RWPE2 (cell line): ENCODE measurements at places on chromosomes 16 and 17.

GRCh38 chr17:37430051-37430627 lies 23.5 kb downstream of the TADA2A start:
- no peak for DNase-seq

DNA sequence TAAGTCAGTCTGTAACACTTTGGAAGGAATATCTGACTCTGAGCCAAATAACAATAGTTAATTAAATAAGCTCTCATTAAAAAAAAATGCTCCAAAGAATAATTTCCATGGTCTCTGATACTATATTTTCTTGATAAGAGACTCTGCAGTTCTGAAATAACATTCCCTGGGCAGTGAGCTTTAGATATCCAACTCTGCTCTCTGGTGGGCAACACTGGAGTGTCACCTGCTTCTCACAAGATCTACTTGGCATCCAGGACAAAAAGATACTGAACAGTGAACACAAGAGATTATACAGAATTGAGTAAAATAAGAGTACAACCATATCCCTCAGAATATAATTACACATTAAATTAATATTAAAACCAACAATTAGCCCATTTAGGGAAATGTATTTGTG lies 13.7 kb downstream of the BLMH start:
- no peak for DNase-seq

GRCh38 chr16:25063102-25063501 lies 47.9 kb upstream of the ARHGAP17 start:
- no peak for DNase-seq

DNA sequence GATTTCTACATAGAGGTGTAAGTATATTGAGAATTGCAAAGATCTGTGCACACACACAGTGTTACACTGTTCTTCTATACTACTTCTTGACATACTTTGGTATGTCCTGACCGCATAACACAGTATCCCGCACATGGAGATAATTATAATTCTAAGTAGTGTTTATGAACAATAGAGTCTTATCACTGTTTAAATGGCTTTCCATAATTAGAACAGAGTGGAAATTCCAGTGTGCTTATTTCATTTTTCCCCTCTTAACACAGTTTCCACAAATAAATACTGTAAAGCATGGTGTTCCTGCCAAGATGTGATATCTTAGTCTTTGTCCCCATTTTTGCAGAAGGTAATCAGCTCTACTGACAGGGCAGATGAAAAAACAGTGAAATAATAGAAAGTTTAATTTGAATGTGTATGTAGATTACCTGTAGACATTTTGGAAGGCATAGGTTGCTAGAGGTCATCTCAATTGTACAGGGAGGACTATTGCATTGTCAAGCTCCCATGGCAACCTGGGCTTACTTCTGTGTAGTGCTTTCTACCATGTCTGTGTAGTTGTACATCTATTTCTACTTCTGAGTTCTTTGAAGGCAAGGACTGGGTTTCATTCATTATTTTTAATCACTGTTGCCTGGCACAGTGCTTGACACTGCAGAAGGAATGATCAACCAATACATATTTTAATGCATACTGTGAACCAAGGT lies 10.1 kb upstream of the KRT28 start:
- no peak for DNase-seq

DNA sequence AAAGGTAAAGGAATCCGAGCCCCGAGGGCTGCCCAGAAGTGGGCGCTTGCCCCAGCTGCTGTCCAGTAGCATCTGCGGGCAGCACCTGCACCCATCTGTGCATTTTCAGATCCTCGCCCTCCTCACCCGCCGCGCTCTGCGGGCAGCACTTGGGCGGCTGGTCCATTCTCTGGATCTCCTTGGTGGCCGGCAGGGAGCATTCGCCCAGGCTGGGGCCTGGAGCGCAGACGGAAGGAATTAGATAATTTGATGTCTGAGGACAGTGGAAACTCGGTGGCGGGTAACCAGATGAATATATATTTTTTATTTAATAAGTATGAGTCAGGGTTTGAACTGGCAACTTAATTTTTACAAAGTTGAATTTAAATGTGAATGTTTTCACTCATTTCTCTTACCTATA lies 88.5 kb downstream of the NPIPB11 start:
- no peak for DNase-seq

DNA sequence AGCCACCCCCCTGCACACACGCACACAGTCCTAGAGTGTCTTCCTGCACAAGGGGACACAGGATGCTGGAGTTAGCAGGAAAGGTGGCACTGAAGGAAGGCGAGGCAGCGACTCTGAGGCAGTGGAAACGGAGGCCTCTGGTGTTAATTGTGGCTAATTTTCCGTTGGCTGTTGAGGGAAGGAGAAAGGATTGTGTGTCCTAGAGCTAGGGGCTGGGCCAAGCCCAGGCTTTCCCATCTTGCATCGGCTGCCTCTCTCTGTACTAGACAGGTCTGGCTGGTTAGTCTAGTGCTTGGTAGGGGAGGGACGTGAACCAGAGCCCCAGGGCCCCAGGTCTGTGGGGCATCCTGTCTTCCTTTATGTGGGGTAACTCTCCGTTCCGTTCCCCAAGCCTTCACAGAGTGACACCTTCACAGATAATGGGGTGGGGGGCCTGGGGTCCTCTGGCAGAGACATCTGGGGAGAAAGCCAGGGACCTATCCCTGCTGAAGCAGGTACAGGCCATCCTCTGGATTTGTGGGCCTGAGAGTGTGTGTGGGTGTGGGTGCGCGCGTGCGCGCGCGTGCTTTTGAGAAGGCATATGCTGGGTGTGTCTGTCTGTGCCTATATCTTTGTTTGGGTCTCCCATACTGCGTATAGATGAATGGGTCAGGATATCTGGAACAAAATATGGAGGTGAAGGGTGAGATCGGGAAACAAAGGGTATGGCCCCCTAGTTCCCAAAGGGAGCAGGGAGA lies at the start of gene CHD3:
CHD3 (plus strand) TSS at position 606 of the 737 bp plus-strand sequence. CDS start 212 bp downstream, outside the sequence.
- no peak for DNase-seq

DNA sequence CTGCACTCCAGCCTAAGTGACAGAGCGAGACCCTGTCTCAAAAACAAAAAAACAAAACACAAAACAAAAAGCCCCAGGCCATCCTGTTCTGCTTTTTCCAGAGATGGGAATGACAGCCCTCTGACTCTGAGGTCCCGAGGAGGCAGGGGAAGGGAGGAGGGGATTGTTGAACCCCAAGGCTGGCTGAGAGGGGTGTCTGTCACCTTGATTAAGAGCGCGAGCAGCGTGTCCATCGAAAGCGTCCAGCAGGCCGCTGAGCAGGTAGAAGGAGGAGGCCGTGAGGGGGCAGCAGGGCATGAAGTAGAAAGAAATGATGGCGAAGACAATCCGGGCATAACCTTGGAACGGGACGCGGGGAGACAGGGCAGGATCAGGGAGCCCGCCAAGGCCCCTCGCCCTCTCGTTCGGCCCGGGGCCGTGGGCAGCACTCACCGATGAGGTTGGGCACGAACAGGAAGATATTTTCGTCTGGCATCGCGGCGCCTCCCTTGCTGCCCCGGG lies 593 bp downstream of the CDIPT start:
- no peak for DNase-seq

DNA sequence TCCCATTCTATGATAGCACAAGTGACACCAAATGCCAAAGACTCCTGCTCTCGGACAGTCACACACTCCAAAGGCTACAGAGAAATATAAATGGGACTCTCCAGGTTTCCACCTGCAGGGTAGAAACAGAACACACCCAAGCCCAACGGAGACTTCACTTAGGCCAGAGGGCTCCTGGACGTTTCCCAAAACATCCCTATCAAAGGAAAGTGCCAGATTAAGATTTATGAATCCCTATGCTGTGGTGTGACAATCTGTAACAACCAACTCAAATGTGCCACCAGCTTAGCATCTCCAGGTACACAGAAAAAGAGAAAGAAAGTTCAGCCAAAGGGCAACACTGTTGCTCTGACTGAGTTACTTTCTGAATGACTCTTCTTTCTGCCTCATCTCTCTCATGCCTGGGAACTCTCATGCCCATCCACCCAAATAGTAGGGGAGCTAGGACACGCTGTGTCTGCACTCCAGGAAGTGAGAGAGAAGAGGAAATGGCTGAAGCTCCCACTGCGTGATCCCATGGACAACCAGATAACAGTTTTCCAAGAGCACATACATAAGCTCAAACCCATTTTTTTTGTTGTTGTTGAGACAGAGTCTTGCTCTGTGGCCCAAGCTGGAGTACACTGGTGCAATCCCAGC lies 49.7 kb downstream of the SMG6 start:
- no peak for DNase-seq

- no peak for DNase-seq
Measured at GRCh38 chr17:8709006-8709405, 35.6 kb downstream of the CCDC42 start.

DNA sequence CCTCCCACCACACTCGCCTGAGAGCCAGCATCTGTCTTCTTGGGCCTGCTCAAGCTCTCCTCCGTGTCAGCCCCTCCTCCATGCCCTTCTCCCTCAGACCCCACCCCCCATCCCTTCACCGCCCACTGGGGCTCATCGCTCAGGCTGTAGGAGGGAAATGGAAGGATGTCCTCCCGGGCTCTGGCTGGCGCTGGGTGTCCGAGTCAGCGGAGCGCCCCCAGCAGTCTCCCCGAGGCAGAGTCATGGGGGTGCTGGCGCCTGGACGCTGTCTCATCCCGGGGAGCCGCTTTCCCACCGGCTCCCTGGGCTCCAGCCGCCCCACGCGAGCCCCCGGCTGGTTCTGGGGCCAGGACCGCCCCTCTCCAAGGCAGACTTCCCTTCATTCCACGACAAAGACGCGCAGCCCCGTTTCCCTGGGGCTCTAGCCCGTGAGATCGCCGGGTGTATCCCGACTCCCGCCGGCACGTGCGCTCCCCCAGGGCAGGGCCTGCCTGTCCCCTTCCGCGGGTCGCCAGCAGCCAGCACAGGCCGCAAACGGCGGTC lies 428 bp upstream of the ANTKMT start:
- DNase-seq = no peak

DNA sequence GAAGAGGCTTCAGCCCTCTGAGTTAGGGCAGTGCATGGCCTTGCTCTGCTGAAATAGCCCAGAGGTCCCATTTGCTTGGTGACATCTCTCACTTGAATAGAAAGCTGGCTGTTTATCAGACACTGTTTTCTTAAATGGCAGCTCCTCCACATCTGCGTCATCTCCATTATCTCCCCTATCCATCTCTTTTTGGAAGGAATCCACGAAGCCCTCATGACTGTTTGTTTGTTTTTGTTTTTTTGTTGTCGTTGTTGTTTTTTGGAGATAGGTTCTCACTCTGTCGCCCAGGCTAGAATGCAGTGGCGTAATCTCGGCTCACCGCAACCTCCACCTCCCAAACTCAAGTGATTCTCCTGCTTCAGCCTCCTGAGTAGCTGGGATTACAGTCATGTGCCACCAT lies 16.6 kb downstream of the NAA60 start:
- DNase-seq = no peak

DNA sequence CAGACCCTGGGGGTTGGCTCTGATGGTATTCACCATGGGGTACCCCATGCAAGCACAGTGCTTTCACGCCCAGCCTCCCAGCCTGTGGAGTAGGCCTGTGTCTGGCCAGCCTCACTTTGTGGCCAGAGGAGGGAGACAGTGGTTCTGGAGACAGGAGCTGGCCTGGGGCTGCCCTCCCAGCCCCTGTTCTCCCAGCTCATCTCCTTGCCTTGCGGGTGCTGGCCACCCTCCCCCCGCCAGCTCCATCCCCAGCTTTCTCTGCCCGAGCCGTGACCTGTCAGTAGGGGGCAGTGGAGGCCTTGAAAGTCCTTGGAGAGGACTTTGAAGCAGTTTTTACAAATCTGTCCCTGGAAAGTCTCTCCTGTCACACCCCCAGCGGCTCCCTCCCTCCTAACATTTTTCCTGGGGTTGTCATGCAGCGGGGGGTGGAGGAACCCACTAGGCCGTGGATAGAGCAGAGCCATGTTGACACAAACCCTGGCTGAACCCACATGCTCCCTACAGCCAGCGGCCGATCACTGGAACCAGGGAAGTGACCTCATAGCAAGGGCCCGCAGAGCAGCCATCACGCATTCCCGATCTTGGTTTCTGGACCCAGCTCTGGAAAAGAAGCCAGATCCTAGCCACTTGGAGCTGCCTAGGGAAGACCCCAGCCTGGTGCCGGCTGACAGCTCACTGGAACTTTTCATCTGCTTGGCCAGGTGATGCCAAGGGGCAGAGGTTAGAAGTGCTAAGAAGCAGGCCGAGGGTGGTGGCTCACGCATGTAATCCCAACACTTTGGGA lies 289.4 kb downstream of the SEC14L1 start:
- no peak for DNase-seq

GRCh38 chr16:54798267-54798666 lies 132.4 kb upstream of the IRX5 start:
- DNase-seq = no peak

GRCh38 chr17:16991349-16992009 lies 19.6 kb upstream of the TNFRSF13B start:
- DNase-seq = no peak

- DNase-seq = peak; percentile 96
Measured at GRCh38 chr17:57875290-57876022, 25.6 kb upstream of the MRPS23 start.

- peak; percentile 90 for DNase-seq
Measured at GRCh38 chr16:81530296-81530721, 85.7 kb downstream of the CMIP start.

DNA sequence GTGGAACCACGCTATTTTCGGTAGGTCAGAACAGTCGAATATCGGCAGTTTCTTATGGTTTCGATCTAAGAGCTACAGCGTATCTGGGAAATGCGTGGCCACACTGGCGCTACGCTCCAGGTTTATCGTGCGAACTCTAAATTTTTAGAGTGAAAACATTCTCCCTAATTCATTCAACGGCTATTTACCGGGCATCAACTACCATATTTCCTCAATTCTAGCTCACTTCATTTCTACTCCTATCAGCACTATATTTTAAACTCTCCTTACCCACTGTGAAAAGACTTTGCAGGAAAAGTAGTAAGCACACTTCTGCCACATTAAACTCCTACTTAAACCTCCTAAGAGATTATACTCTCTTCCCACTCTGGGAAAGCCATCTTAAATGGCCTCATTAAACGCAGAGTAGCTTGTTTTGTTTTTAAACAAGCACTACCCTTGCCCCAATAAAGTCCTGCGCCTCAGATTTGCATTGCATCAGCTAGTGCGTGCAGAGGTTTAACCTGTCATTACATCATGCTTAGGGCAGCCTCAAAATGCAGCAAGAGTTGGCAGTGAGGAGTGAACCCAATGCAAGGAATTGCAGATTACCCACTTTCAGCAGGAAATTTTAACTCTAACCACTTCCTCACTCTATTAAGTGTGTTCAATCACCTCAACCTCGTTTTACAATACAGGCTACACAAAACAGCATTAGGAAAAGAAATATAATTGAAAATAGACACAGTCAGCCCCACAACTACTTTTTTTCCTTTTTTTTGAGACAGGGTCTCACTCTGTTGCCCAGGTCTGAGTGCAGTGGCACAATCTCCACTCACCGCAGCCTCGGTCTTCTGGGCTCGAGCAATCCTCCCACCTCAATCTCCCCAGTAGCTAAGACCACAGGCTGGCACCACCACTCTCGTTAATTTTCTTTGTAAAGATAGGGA lies 18.8 kb downstream of the SIAH1 start:
- DNase-seq = no peak

- no peak for DNase-seq
Measured at GRCh38 chr16:66001432-66001831, 365.1 kb upstream of the CDH5 start.
